Glomerular endothelial cell (primary cell): ENCODE measurements at places on chromosomes 2 and 18. TPM values are rescaled to one million over a fixed set of nuclear protein-coding genes. Genes with fewer than 3 reads are reported as not detected.

- DNase-seq, result no peak
Observed at GRCh38 chr2:11013196-11013595, 101.5 kb downstream of the KCNF1 start.

DNA sequence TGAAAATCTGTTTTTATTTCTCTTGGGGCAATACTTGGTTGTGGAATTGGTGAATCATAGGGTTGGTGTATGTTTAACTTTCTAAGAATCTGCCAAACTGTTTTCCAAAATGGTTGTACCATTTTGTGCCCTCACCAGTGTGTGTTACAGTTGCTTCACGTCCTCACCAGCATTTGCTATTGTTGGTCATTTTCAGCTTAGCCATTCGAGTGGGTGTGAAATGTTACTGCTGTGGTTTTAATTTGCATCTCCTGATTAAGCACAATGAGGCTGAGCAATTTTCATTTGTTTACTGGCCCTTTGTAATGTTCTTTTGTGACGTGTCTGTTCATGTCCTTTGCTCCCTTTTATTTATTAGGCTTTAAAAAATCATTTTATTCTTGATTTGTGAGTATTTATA lies 49.7 kb downstream of the FOSL2 start:
- no peak for DNase-seq

GRCh38 chr2:70663411-70663810 lies 104.6 kb downstream of the ADD2 start:
- no peak for DNase-seq

DNA sequence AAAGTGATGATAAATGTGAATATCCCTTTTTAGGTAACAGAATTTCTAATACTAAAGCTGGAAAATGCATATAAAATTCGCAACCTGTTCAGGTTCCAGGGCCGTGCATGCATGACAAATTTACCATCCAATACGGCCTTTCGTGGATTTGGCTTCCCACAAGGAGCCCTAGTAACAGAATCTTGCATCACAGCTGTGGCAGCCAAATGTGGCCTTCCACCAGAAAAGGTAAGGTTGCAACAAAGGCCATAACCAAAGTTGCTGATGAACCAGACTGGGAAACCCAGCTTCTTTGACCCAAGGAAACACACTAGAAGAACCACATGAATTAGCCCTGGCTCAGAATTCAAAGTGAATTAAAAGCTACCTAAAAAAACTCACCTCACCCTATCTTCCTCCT lies 49.6 kb upstream of the BZW1 start:
- DNase-seq, result no peak

- DNase-seq, result no peak
Observed at GRCh38 chr2:102238039-102238756, 51.4 kb downstream of the IL1RL2 start.

- DNase-seq, result no peak
Observed at GRCh38 chr2:36480028-36480427, 117.9 kb downstream of the FEZ2 start.

DNA sequence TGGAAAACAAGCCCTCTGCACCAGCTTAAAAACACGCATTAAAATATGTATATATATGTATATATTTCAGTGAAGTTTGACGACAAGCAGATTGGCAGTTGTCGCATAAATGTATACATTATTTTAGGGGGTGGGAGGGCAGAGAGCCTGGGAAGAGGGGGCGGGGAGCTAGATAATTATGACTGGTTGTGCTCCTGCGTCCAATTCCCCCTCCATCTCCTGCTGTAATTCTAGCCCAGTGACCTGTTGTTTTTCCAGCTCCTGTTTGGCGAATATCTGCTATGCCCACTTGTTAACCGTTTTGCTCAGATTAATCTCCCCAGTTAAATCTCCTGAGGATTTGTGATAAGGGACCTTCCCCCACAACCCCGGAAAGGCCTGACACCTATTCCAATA lies 656 bp downstream of the UNC80 start:
- DNase-seq, result no peak

- no peak for DNase-seq
Observed at GRCh38 chr2:190562121-190562520, 27.6 kb upstream of the NEMP2 start.

- no peak for DNase-seq
Observed at GRCh38 chr18:43485545-43485963, 208.3 kb upstream of the SYT4 start.

The HOXD4 gene
- 5.5 and 12.4 TPM in 2 replicates for total RNA-seq

The ACVR1C gene
- 0.06 and 0.15 TPM in 2 replicates for total RNA-seq

The ACTR1B gene
- total RNA-seq, result 59.7 and 62.4 TPM in 2 replicates

The TRIM43B gene
- 0.39 TPM in 1 of 2 replicates, not detected in the other for total RNA-seq
